ENCODE measurements at places on chromosomes 3 and 15. TPM values are rescaled to one million over a fixed set of nuclear protein-coding genes. Genes with fewer than 3 reads are reported as not detected.

Gene LMAN1L
- 0.85 TPM for total RNA-seq

DNA sequence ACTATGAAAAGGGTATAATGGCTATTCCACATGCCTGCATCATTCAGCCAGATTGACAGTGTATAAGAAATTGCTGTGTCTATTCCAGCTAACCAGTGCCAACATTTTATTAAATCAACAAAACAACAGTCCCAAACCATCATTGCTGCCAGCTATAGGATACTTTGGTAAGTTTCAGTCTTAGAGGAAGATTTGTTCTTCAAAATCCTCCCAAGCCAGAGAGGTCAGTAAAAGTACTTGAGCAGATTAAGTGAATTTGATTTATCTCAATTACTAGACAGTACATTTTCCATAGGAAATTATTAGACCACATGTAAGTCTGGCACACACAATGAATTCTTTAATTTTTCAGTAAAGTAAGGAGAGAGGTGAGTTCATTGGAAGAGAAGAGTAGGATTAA lies 50.7 kb downstream of the TFG start:
- no peak for DNase-seq

Gene CPLX3
- total RNA-seq, result not detected

Gene CEP19
- total RNA-seq, result 3.8 TPM

DNA sequence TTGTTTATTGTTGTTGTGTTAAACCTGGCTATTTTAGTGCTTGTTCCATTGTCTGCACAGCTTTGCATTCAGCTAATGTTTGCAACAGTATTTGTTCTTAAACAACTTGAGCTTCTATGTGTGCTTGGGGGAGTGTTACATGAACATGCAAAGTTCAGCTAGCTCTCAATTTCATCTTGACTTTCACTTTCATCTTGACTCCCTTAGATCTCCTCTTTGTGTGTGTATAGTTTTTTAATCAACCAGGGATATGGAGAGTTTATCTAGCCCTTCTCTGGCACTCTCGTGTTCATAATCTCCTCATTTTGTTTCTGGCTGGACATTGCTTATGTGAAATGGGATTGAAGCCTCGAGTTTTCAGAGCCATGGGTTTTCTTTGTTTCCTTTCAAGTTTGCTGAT lies 212.4 kb upstream of the ZBTB20 start:
- DNase-seq, result no peak

DNA sequence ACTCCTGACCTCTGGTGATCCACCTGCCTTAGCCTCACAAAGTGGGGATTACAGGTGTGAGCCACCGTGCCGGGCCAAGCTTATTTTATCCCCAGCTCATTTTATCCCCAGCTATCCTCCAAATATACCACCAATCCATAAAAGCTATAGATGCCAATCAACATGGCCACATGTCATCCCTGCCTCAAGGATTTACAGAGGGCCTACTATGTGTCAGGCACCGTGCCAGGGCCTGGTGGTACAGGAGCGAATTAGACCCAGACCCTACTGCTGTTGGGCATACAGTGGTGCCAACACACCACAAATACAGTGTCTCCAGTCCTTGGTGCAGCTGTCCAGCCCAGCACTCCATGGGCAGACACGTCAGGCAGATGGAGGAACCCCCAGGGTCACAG lies 73.4 kb downstream of the SCN5A start:
- DNase-seq, result no peak

DNA sequence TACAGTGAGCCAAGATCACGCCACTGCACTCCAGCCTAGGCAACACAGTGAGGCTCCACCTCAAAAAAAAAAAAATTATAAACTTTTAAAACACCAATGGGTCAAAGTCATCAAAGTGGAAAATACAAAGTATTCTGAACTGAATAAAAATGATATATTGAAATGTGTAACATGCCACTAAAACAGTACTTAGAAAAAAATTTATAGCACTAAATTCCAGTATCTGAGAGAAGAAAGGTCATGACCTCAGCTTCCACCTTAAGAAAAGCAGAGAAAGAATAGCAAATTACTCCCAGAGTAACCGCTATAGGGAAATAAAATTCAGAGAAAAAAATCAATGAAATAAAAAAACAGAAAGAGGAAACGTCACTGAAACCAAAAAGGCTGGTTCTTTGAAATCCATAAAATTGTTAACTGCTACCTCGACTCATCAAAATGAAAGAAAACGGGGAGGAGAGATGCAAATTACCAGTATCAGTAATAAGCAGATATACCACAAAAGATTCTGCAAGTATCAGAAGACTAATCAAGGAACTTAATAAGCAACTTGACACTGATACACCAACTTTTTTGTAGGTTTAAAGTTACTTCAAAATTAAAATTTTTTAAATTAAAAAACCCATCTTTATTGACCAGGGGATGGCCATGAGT lies 20.8 kb downstream of the ATP13A3 start:
- DNase-seq, result no peak

- DNase-seq, result no peak
Measured at GRCh38 chr3:69825446-69825845, 86.2 kb downstream of the MITF start.

GRCh38 chr3:159668990-159669476 lies 319.6 kb upstream of the IL12A start:
- DNase-seq, result no peak

DNA sequence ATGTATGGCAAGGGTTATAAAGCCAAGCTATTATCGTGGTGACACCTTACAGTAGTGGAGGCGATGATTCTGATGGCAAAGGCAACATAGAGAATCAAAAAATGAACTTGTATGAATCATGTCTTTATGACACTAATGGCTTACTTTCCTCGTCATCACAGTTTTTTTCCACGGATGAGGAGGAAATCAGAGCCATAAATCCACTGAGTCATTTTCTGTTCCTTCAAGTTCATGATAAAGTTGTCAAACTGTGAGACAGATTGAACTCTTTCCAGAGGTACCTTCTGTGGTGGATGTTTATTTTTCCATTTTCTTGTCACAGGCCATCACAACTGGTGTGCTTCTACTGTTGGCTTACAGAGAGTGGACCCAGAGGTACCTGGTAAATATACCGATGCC lies 8.5 kb downstream of the TMEM212 start:
- DNase-seq, result no peak

GRCh38 chr3:188574885-188575284 lies 420.9 kb downstream of the LPP start:
- DNase-seq, result no peak

Gene EIF5A2
- total RNA-seq, result 9.5 TPM

Gene GOLIM4
- total RNA-seq, result 60.2 TPM

All from urinary bladder (tissue), 4 donors.